Right atrium auricular region (tissue), 2 donors: ENCODE measurements at places on chromosomes 5 and 9. TPM values are rescaled to one million over a fixed set of nuclear protein-coding genes. Genes with fewer than 3 reads are reported as not detected.

DNA sequence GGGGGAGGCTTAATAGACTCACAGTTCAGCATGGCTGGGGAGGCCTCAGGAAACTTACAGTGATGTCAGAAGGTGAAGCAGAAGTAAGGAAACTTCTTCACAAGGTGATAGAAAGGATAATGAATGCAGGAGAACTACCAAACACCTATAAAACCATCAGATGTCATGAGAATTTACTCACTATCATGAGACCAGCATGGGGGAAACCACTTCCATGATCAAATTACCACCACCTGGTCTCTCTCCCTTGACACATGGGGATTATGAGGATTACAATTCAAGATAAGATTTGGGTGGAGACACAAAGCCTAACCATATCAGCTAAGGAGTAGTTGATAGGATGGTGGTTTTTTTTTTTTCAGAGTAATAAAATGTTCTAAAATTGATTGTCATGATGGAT is 201.8 kb downstream of the CDH12 start:
- no peak for DNase-seq

DNA sequence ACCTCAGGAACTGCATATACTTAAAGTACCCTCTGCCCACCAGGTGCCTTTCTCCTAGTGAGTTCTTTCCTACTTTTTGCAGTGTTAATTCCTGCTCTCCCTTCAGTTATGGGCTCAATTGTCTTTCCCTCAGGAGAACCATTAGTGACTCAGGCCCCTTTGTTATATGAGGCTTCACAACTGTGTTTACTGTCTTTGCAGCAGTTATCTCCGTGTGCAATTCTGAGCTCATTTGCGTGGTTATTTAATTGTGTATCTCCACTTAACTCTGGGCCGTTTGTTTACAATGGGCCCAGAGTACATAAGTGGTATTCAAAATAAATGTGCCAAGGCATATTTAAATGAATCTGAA is 9.6 kb downstream of the FBXO38 start:
- DNase-seq: no peak

DNA sequence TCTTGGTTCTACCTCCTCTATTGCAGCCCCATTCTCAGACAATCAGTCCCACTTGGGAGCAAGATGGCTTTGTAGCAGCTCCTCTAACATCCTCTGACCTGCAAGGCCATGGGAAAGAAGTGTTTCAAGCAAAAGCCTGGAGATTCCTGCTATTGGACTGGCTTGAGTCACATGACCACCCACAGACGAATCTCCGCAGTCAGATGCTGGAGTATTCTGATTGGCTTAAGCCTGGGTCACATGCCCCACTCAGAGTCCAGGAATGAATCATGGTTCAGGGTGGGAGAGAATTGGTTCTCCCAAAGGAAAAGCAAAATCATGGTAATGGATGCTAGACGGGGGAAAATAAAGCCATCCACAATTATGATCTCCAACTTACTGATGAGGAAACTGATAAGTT is 22.6 kb upstream of the LMX1B start:
- no peak for DNase-seq

GRCh38 chr9:68720656-68721313 is 15.7 kb downstream of the PIP5K1B start:
- no peak for DNase-seq

DNA sequence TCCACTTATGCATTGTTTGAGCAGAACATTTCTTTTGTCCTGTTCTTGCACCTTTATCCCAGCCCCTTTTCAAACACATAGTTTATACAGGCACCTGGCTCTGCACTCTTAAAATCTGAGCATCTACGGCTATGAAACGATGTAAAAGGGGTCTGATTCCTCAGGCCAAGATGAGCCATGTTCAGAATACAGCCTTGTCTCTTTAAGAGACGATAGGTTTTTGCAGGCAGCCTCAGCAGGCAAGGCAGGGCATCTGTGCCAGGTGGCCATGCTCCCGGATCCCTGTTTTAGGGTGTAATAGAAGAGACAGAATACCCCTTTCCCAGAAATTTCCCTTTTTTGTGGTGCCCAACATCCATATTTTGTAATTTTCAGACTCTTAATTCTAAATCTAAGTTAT is 89.1 kb upstream of the NFIB start:
- DNase-seq: no peak

GCNT4 gene
- total RNA-seq: 0.20 TPM

OGN gene
- 39.1 TPM for total RNA-seq

TMEM215 gene
- not detected for total RNA-seq

FOXD4 gene
- total RNA-seq: not detected
